NCI-H2107 (cell line): ENCODE measurements at places on chromosomes 5 and 9.

DNA sequence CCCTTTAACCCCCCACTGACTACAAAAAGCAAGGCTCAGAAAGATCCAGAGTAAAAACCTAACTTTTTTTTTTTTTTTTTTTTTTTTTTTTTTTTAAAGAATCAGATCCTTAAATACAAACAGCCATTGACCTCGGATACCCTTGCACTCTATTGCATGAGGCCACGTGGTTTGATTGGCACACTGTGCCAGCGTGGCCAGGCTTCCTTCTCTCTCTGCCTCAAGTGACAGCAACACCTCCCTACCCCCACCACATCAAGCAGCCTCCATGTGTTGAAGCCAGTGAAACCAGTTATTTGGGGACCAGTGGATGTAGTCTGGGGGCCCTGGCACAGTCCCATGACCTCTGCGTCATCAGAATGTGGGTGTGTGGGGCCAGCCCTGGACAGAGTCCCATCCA lies 71.4 kb downstream of the OTULIN start:
- no peak for DNase-seq

GRCh38 chr5:144028636-144029035 lies 141.8 kb downstream of the YIPF5 start:
- no peak for DNase-seq

DNA sequence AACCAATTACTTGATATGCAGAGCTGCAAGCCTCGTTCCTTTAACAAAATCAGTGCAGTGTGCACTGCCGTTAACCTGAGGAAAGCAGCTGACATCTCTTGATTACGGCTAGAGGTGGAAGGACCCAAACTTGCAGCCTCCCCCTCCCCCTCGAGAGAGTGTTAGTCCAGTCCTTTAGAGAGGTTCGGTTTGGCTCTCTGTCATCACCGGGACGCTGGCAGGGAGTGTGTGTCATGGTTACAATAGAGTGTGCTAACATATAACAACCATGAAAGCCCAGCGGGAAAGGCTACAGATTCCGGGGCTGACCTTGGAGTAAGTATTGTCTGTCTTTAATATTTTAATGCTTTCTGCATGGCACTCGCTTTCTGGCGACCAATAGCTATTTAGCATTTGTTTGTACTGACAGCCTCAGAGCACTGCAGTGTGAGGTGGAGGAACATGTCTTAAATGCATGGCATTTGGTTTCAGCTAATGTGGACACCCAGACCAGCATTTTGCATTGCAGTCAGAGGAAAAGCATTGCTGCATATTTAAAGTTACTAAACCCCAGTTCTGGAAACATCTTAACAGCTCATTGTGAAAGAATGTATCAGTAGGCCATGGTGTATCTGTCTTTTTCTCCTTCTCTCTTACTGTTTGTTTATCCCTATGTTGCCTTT lies 237.5 kb downstream of the CD180 start:
- no peak for DNase-seq

DNA sequence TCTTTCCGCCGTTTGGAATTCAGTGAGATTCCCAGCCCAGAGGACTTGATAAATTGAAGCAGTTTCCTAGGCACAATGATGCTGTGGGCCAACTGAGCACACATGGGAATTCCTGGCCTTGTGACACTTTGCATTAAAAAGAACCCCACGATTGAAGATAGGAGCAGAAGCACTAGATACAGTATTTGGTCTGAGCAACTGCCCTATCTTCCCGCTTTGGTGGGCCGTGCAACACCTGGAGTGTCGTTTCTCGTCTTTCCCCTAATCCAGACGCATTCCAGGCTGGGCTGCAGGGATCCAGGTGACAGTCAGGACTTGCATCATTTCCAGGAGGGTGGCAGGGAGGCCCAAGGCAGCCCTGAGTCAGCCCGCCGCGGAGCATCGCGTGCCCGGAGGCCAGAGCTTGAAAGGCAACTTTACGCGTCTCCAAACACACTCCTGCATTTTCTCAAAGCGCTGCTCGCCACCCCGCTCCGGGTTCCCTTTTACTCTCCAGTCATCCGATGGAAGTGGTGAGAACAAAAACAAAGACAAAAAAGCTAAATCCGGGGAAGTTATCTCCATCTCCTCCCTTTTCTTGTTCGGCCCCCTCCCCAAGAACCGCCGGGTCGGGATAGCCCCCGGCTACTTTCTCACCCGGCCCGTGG lies 753 bp upstream of the STC2 start:
- DNase-seq, result no peak

- no peak for DNase-seq
Measured at GRCh38 chr5:91271999-91272398, 111.1 kb downstream of the ARRDC3 start.

DNA sequence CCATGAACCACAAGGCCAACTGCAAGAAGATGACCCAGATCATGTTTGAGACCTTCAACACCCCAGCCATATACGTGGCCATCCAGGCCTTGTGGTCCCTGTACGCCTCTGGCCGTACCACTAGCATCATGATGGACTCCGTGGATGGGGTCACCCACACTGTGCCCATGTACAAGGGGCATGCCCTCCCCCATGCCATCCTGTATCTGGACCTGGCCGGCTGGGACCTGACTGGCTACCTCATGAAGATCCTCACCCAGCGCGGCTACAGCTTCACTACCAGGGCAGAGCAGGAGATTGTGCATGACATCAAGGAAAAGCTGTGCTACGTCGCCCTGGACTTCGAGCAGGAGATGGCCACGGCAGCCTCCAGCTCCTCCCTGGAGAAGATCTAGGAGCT lies 153.7 kb downstream of the CAVIN4 start:
- no peak for DNase-seq

GRCh38 chr9:16119261-16120230 lies 566.7 kb downstream of the CCDC171 start:
- no peak for DNase-seq

DNA sequence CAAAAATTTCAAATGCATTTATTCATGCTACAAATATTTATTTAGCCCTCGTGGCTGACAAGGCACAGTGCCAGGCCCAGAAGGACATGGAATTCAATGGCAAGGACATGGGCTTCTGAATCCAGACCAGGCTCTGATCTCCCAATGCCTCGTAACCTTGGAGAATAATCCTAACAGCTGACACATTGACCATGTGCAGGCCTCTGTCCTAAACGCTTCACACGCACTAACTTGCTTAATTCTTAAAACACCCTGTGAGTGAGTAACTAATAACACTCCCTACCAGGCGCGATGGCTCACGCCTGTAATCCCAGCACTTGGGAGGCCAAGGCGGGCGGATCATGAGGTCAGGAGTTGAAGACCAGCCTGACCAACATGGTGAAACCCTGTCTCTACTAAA lies 33.2 kb downstream of the MYO10 start:
- no peak for DNase-seq

GRCh38 chr9:18632632-18633403 lies 158.9 kb downstream of the ADAMTSL1 start:
- no peak for DNase-seq

GRCh38 chr9:126599047-126599650 lies 14.6 kb upstream of the LMX1B start:
- DNase-seq, result no peak

DNA sequence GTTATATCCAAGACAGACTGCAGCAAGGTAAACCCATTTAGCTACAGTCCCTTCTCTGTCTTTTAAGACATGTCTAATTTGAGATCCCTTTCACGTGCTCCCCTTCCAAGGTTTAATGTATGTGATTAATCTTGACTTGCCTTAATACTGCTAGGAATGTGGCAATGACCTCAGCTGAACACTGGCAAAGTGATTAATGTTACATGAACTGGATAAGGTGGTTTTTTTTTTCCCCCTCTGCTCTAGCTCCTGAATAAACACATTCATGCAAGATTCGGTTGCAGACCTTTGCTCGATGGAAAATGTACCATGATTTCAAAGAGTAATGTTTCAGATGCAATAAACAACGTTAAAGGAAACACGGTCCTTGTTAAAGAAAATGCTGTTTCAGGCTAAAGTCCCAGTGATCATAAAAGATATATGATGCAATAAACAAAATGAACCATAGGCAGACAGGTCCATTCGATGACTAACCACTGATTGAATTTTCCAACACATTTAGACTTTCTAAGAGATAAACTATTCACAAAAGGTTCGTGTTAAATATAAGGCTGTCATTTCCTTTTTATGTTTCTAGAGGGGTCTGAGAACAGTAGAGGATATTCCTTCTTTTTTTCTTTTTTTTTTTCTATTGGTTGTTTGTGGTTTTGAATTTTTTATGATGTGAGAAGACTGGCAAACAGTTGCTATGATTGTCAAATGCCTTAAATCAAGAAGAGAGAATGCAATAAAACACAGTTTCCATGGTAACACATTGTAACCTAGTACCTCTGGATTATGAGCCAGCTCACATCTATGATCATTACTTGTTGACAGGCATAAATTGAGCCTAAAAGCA lies 44.7 kb upstream of the ZNF608 start:
- DNase-seq, result no peak

DNA sequence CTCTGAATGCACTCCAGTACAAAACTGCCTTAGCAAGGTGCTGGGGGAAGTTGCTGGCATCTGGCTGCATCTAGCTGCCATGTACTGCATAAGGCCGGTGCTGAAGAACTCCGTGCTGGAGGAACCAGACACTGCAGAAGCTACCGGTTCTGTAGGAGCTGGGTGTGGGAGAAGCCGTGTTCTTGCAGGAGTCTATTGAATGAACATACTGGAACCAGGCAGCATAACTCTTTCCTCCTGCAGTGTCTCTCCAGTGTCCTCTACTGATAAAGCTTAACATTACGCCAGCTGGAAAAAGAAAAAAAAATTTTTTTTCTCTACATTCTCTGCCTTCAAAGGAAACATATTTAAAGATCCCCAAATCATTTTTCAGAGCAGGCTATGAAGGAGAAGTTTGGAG lies 38.5 kb downstream of the VPS13A start:
- DNase-seq, result no peak

DNA sequence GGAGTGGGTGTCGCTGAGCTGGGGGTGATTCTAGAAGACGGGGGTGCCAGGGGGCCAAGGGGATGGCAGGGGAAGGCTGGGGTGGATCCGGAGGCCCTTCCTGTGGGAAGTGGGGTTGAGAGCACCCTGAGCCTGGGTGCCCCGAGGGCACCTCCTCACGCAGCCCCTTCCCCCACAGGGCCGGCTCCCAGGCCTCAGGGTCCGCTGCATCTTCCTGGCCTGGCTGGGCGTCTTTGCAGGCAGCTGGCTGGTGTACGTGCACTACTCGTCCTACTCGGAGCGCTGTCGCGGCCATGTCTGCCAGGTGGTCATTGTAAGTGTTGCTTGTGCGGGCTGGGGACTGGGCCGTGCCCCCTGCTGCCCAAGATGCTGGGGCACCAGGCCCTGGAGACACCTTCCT lies 5.0 kb downstream of the DIPK1B start:
- no peak for DNase-seq

GRCh38 chr9:98917746-98918487 lies 25.8 kb upstream of the COL15A1 start:
- no peak for DNase-seq
